ENCODE measurements at places on chromosomes 1 and 21. TPM values are rescaled to one million over a fixed set of nuclear protein-coding genes. Genes with fewer than 3 reads are reported as not detected.

FCGR3A gene
- not detected for total RNA-seq

ZNF648 gene
- not detected for total RNA-seq

TDRD5 gene
- 0.52 TPM for total RNA-seq

TMEM240 gene
- total RNA-seq: 1.0 TPM

MCOLN2 gene
- total RNA-seq: not detected

VAV3 gene
- 0.57 TPM for total RNA-seq

NKAIN1 gene
- not detected for total RNA-seq

ADAM30 gene
- not detected for total RNA-seq

ADAMTS4 gene
- 0.32 TPM for total RNA-seq

EDARADD gene
- 14.4 TPM for total RNA-seq

CLDN17 gene
- total RNA-seq: not detected

MYOG gene
- total RNA-seq: not detected

Data from Caco-2 (cell line).